ENCODE measurements at places on chromosomes 13 and 19. TPM values are rescaled to one million over a fixed set of nuclear protein-coding genes. Genes with fewer than 3 reads are reported as not detected.

- DNase-seq = no peak
Measured at GRCh38 chr13:96223231-96223630, 133.3 kb downstream of the HS6ST3 start.

- peak; percentile 63 for DNase-seq
Measured at GRCh38 chr19:16180611-16181010, 4.6 kb upstream of the FAM32A start.

DNA sequence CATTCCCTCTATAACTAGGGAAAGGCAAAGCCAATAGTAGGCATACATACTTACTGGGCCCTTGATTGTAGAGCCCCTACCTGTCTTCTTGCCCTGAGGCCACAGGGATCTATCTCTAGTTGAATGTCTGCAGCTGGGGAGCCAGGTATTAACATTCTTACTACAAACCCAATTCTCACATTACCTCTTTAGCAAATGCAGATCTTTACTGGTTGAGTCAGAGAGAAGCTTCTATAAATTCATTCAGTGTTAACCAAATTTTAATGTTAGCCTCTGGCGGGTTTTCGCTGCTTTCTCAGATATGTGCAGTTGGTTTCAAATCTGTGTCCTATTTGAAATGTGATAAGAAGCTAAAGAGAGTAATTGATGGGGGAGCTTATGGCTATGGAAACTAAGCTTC lies 43.2 kb downstream of the SERTM1 start:
- no peak for DNase-seq

GRCh38 chr19:2290441-2291184 lies 8.6 kb upstream of the PEAK3 start:
- DNase-seq = no peak

DNA sequence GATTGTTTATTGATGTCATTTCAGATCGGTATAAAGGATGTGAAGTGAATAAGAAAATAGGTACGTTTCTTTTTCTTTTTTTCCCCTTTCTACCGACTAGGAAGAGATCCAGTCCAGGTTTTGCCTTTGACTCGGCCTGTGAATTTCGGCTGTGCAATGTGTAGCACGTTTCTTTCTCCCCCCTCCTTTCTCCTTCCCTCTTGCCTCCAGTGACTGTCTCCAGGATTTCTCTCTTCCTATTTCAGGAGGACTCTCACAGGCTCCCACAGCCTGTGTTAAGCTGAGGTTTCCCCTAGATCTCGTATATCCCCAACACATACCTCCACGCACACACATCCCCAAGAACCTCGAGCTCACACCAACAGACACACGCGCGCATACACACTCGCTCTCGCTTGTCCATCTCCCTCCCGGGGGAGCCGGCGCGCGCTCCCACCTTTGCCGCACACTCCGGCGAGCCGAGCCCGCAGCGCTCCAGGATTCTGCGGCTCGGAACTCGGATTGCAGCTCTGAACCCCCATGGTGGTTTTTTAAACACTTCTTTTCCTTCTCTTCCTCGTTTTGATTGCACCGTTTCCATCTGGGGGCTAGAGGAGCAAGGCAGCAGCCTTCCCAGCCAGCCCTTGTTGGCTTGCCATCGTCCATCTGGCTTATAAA lies at the start of gene GPC6:
Gene GPC6 (plus strand): TSS at position 185 of the 657 bp plus-strand sequence.
- DNase-seq = no peak

- no peak for DNase-seq
Measured at GRCh38 chr13:100565286-100565685, 23.3 kb downstream of the GGACT start.

GRCh38 chr19:31174948-31175347 lies 174.3 kb downstream of the TSHZ3 start:
- no peak for DNase-seq

GRCh38 chr13:60267498-60268202 lies 103.9 kb upstream of the DIAPH3 start:
- no peak for DNase-seq

Gene ADPRHL1
- polyA plus RNA-seq = 1.1 TPM

Gene IGFL2
- not detected for polyA plus RNA-seq

- DNase-seq = no peak
Measured at GRCh38 chr13:75521956-75522355, 15.7 kb downstream of the COMMD6 start.

DNA sequence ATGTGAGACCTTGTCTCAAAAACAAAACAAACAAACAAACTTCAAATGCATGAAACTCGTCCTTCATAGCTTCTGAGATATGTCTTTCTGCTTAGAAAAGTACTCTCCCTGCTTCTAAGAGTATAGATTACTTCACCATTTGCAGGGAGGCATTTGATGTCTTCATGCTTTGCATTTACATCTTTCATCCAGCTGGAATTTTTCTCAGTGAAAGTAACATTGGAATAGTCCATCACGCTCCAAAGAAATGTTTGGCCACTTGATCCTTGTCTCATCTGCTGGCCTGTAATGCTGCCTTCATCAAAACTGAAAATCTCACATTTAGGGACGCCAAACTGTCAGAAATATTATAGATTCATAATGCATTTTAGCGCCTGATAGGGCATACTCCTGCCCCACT lies 19.2 kb downstream of the PNMA8A start:
- DNase-seq = no peak

Gene ZNF844
- polyA plus RNA-seq = 4.5 TPM

Gene C19orf38
- 0.26 TPM for polyA plus RNA-seq

Gene FCAR
- not detected for polyA plus RNA-seq

Gene LILRB1
- polyA plus RNA-seq = not detected

- DNase-seq = no peak
Measured at GRCh38 chr13:100480676-100481075, 107.9 kb downstream of the GGACT start.

Gene ACP5
- polyA plus RNA-seq = 2.6 TPM

DNA sequence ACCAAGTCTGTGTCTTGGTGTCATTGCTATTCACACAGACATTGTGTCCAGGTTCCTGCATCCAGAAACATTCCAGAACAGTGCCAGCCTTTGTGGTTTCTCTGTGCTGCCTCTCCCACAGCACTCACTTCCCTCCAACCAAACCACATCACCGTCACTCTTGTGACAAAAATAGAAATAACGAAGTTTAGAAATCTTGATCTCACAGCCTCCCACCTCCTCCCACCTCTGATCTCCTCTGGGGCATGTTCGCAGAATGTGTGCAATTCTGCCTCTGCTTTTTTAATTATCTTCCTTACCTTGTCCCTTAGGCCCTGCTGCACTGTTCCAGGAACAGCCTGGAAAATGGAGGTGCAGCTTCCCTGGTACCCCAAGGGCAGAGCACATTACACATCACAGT lies 8.7 kb upstream of the SERPINE3 start:
- no peak for DNase-seq

DNA sequence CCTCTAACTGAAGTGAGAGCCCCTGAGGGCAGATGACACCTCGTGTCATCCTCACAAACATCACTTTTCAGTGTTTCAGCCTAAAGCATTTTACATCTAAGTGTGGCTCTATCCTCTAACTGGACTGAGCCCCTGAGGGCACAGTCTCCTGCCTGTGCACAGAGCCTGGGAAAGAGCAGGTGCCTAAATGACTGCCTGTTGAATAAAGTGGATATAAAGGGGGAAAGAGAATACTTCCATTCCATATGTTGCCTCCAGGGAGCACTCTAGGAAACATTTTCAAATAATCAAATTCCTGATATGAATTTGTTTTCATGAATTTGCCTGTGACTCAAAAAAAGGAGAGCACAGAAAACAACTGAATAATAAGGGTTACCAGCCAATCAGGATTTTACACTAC lies 32.2 kb downstream of the CNMD start:
- no peak for DNase-seq

Gene RUBCNL
- 0.22 TPM for polyA plus RNA-seq

- no peak for DNase-seq
Measured at GRCh38 chr13:94515374-94515773, 35.9 kb upstream of the DCT start.

Gene TPGS1
- 6.8 TPM for polyA plus RNA-seq

GRCh38 chr13:30325668-30326067 lies 18.3 kb upstream of the KATNAL1 start:
- DNase-seq = no peak

GRCh38 chr19:53057904-53058580 lies 13.5 kb downstream of the ERVV-2 start:
- no peak for DNase-seq

Gene ISYNA1
- 13.5 TPM for polyA plus RNA-seq

DNA sequence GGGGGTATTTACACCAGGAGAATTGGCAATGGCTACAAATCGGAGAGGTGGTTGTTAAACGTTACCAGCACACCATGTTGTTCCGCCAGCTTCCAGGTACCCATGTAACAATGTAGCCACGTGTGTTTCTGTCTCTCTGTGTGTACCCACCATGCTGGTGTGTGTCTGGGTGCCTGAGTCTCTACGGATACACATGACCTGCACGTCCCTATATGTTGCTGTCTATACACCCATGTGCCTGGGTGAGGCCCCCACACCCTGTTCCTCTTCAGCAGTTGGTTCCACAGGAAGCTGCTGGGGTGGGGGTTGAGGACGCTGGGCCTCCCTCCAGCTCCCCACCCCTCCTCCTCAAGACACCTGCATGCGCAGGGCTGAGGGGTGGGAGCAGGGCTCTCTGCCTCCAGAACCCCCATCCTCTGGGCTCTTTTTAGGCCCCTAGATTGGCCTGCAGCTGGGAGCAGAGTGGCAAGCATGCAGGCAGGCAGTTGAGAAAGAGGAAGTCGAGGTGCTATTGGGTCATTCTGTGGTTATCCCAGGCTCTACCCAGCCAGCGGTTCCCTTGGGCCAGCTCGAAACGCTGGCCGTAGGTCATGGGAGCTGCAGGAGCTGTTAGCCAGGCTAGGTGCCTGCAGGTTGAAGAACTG lies at the start of gene ARHGEF18:
Gene ARHGEF18 (plus strand): TSS at position 351 of the 644 bp plus-strand sequence. CDS start 13,954 bp downstream, outside the sequence.
- no peak for DNase-seq

GRCh38 chr13:32734511-32734910 lies 148.3 kb downstream of the PDS5B start:
- DNase-seq = no peak

Data from BJ (cell line).